ENCODE measurements at places on chromosomes 5 and 9.

DNA sequence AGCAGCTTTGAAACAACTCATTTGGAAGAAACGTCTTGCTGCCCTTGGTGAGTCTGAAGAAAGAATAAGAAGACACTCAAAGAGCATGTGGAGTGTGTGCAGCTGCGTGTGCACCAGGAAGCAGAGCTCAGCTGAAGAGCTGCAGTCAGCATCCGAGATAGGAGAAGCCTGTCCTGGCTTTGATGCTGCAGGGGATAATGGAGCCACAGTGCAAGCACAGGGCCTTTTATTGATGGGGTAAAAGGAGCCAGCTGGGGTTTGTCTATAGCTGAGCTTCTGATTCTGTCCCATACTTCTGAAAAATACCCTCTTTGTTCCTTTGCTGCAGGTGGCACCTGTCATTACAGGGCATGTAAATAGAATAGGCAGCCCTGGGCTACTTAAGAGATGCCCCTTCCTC lies 375.7 kb upstream of the ZNF462 start:
- DNase-seq: no peak

DNA sequence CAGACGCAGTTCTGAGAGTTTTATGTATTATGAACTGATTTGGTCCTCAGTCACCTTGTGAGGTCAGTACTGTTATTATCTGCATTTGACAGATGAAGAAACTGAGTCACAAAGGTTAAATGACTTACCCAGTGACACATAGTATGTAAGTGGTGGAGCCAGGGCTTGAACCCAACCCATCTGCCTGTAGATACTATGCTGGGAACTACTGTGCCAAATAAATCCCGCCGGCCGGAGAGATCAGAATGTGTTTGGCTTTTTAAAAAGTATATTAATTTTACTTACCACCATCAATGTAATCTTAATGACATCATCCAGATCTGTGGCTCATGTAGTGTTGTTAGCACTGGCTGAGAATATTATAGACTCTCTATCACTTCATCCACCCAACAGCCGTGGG lies 80.8 kb downstream of the ZNF618 start:
- DNase-seq: no peak

DNA sequence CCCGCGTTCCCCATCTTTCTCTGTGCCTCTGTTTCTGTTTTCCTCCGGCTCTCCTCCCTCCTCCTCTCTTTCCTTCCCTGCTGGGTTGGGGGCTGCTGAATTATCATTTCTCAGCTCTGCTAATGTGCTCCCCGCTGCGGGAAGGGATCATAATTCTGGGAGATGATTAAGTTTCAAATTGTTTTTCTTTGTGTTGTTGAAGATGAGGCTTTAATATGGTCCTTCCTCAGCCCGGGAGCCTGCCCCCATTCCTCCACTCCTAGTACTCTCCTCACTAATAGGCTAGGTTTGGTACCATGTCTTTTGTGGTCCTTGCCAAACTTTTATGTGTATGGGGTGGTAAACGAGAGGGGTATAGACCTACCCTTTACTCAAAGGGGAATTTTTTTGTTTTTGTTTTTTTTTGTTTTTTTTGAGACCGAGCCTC lies 5.7 kb upstream of the PCDH1 start:
- no peak for DNase-seq

- no peak for DNase-seq
Observed at GRCh38 chr9:98597236-98597771, 111.4 kb downstream of the GABBR2 start.

- no peak for DNase-seq
Observed at GRCh38 chr9:99626426-99626825, 195.3 kb upstream of the NR4A3 start.

DNA sequence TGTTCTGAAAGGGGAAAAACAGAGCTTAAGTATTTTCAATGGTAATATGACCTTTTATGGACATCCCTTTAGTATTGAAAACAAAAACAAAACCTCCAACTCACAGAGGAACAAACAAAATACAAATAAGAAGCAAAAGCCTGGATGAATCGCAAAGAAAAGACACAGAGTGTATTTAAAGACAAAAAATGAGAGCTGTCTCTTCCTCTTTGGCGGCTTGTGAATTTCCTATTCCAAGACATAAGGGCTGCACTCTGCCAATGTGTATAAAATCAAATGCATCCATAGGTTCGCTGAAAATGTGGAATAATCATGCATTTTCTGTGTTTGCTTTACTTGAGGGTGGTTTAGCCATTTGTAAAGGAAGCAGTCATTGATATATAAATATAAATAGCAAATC lies 739.3 kb upstream of the ZNF608 start:
- no peak for DNase-seq

- no peak for DNase-seq
Observed at GRCh38 chr5:134083517-134083916, 31.0 kb upstream of the TCF7 start.

DNA sequence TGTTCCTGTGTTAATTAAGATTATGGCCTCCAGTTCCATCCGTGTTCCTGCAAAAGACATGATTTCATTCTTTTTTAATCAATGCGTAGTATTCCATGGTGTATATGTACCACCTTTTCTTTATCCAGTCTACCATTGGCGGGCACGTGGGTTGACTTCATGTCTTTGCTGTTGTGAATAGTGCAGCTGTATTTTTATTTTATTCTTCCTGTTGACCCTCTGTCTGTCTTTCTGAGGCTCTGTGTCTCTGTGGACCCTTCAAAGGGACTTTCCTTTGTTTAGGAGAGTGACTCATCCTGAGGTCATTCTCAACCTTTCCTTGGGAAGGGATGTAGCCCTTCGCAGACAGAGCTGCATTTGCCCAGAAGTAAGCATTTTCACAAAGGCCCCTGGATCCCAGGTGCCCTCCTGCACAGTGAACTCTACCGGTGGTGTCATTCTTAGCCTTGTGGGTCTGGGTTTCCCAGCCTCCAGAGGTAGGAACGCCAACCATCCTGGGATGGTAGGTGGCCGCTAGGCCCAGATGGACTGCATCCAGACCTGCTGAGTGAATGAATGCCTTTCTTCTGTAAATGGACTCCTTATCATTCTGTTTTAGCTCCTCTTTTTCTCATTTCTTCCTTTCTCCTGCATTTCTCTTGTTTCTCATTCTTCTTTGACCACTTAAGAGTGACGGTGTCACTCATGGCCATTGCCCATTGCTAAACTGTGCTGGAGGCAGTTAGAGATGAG lies 22.4 kb downstream of the TRIO start:
- peak; percentile 94 for DNase-seq

- DNase-seq: peak; percentile 98
Observed at GRCh38 chr9:37953775-37954437, 50.0 kb upstream of the SLC25A51 start.

DNA sequence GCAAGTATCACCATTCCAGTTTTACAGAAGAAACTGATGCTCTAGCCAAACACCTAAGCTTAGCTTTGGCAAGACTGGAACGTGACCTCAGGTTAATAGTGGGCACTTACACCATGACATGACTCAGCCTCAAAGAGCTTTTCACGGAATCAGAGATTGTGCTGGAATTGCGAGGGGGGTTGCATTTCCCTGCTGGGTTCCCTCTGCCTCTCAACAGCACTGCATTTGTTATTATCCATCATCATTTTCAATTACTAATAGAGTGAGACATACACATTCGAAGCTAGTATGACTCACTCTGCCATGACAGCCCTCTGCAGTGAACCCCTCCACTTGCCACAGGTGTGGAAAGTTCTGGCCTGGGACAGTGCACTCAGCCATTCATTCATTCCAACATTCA lies 8.0 kb downstream of the SPOCK1 start:
- DNase-seq: peak; percentile 86

DNA sequence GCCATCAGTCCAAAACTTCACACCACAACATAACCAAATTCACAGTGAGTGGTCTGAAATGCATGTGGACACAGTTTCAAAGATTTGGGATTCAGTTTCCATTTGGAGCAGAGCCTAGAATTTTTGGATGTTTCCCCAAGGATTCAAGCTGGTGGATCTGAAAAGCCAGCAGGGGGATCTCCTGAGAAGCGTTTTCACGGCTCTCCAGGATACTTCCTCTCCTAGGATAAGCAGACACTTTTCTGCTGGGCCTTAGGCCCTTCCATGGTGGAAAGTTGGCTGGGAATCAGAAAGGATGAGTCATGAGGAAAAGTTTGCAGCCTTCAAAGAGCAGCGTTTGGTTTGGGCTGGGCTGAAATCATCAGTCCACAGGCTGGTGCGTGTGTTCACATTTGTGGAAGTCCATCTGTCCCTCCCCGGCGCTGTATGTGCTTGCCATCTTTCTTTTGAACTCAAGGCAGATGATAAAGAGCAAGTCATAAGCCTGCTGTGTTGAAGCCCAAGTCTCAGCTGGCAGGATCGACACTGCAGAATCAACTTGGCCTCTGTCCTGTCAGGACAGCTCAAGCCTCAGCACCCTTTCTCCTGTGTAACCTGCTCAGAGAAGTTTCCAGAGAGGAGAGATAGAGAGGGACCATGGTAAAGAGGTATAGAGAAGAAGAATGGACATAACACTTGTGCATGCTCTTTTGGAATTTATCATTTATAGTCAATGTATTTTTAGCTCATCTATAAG lies 152.6 kb upstream of the MSX2 start:
- peak; percentile 86 for DNase-seq

DNA sequence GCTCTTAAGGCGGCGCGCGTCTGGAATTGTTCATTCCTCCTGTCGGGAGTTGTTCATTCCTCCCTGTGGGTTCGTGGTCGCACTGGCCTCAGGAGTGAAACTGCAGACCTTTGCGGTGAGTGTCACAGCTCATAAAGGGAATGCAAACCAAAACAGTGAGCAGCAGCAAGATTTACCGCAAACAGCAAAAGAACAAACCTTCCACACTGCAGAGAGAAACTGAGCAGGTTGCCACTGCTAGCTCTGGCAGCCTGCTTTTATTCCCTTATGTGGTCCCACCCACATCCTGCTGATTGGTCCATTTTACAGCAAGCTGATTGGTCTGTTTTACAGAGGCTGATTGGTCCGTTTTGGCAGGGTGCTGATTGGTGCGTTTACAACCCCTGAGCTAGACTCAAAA lies 1365.3 kb upstream of the WWC1 start:
- DNase-seq: no peak

GRCh38 chr5:124867137-124867704 lies 120.8 kb upstream of the ZNF608 start:
- no peak for DNase-seq

- DNase-seq: peak; percentile 39
Observed at GRCh38 chr9:38036359-38037084, 32.5 kb downstream of the SHB start.

- DNase-seq: no peak
Observed at GRCh38 chr9:105318729-105319191, 74.3 kb downstream of the SLC44A1 start.

GRCh38 chr9:98442114-98442513 lies 186.7 kb upstream of the TBC1D2 start:
- no peak for DNase-seq

GRCh38 chr5:82152978-82153481 lies 125.1 kb downstream of the RPS23 start:
- no peak for DNase-seq

- peak; percentile 16 for DNase-seq
Observed at GRCh38 chr9:131739133-131739958, 530 bp downstream of the RAPGEF1 start.

DNA sequence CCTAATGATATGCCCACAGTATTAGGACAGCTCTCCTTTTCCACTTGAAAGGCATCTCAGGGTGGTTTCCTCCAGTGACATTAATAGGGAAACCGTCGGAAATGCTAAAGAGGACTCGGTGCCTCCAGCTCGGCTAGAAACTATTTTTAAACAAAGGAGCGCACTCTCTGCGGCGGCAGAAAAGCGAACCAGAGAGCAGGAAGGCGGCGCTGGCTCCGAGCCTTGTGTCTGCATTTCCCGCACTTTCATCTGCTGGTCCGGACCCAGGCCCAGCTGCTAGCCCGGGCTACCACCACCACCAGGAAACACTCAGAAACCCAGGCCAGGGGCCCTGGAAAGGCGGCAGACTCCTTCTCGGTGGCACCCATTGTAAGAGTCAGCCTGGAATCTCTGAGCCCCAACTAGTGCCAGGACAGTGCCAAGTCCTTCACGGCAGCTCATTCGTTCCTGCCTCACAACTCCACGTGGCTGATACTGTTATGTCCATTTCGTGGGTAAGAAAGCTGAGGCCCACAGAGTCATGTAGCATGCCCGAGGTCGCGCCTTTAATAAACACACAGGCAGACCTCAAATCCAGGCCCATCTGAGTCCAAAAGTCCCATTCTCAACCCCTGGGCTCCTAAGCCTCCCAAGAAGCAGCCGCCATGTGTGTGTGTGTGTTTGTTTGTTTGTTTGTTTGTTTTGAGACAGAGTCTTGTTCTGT lies 73.9 kb downstream of the VAV2 start:
- no peak for DNase-seq

DNA sequence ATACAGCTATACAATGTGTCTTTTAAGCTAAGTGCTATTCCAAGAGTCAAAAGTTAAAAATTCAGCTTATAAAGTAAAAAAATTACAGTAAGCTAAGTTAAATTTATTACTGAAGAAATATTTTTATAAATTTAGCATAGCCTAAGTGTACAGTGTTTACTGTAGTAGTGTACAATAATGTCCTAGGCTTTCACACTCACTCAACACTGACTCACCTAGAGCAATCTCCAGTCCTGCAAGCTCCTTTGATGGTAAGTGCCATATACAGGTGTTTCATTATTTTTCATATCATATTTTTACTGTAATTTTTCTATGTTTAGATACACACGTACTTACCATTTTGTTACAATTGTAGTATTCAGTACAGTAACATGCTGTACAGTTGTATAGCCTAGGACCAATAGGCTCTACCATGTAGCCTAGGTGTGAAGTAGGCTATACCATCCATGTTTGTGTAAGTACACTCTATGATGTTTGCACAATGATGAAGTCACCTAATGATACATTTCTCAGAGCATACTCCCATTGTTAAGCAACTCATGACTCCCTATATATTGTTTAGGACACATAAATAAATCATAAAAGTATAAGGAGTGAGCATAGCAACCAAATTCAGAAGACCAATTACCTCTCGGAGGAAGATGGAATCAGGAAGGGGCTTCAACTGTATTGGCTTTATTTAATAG lies 165.1 kb upstream of the SLC30A5 start:
- DNase-seq: no peak

DNA sequence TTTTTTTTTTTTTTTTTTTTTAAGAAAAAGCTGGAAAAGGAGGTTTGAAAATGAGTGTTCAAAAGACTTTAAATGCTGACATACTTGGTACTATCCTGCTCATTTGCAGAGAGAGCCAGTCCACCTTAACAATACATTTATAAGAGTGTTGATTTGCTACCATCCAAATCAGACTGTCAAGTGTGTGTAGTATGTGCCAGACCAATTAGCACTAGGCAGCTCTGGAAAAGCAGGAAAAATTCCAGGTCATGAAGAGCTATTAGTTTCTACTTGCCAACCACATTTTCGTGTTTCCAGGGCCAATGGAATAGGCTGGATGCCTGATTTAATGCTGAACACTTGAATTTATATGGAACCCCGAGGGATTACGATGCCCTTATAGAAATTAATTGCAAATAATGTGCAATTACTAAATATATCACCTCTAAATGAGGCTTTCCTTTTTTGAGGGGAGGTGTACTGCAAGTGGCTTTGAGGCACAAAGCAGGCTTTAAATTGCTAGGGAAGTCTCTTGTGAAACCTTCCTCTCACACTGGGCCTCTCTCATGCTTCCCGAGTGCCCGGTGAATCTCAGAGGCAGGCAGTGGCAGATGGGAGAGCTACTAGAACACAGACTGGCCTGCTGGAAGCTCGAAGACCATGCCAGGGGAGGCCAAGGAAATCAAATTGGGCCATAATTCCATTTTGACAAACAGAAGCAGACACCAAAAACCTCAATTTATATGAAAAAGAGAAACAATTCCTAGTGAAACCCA lies 178.7 kb downstream of the PPP2R2B start:
- no peak for DNase-seq

- no peak for DNase-seq
Observed at GRCh38 chr9:23887781-23888180, 61.7 kb upstream of the ELAVL2 start.
